ENCODE measurements at places on chromosomes 5 and 9.

GRCh38 chr5:58675341-58675740 lies 92.5 kb downstream of the RAB3C start:
- DNase-seq, result no peak

DNA sequence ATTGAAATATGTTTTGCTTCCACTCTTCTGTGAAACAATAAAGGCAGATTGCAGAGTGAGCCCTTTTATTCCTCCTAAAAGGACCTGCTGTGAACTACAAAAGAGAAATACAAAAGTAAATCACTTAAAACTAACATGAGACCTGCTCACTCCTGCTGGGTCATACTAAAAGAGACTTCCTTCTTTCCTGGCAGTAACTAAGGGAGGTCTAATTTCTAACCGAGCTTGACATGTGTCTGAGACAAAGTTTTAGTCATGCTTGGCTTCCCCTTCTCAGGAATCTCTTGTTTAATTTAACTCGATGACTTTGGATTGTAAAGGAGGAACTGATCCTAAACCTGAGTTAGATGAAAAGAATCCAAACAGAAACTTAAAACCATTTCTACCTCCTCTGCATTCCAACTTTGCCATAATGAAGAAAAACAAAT lies 86.4 kb upstream of the CDH6 start:
- DNase-seq, result no peak

- DNase-seq, result no peak
These were observed 4.2 kb downstream of the DOCK2 start for GRCh38 chr5:169641253-169641652.

DNA sequence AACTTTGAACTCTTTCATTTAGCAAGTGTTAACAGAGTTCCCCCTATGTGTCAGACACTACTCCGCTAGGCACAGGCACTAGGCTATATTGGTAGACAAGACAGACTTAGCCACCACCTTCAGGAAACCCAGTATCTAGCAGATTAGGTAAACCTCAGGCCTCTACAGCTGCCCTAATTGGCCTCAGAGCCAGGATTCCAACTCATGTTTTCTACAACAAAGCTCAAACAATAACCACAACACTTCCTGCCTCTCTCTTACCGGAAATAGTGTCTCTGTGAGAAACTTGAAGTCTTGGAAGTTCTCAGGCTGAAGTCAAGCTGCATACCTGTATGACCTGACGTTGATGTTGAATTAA lies 116.6 kb upstream of the SLC44A1 start:
- peak; percentile 8 for DNase-seq

DNA sequence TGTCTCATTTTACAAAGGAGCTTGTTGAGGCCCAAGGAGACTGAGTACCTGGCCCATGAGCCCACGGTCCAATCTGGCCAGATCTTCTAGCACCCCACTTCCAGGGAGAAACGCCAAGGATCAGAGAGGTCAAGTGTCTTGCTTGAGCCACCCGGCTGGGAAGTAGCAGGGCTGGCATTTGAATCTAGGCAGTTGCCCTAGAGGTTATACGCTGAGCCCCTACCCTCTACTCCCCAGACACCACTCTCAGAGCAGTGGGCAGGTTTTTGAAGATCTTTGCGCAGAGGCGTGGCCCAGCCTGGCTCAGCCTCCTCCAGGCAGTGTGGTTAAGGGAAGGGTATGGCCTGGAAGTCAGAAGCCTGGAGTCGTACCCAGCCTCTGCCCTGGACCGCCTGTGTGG lies 5.8 kb upstream of the NUP214 start:
- DNase-seq, result no peak

DNA sequence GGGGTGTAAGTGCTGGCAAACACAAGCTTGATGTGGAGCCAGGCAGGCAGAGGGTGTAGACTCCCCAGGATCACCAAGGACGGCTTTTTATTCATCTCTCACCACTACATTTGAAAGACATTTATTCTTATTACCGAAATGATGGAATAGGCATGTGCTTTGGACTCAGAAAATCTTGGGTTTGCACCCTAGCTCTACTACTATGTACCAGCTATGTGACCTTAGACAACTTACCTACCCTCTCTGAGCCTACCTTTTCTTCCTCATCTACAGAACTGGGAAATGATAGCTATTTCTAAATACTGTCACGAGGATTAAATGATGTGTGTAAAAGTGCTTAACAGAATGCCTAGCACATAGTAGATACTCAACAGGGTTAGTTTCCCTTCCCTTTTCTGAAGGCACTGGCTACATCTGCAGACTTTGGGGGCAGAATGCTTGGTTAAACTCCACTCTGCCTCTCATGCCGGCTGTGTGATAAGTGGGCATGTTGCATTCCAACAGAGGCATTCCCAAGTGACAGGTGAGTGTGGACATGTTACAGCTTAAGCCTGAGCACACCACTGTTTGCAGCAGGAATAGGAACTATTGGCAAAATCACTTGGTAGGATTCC lies 94.8 kb downstream of the SLC1A3 start:
- DNase-seq, result no peak

Measured in stimulated activated CD8-positive, alpha-beta memory T cell treated with anti-CD3 and anti-CD28 coated beads, Interleukin-4, amount 100 ng/mL, for 1 hour (primary cell).